GM04503 (cell line): ENCODE measurements at places on chromosomes 6 and 20.

DNA sequence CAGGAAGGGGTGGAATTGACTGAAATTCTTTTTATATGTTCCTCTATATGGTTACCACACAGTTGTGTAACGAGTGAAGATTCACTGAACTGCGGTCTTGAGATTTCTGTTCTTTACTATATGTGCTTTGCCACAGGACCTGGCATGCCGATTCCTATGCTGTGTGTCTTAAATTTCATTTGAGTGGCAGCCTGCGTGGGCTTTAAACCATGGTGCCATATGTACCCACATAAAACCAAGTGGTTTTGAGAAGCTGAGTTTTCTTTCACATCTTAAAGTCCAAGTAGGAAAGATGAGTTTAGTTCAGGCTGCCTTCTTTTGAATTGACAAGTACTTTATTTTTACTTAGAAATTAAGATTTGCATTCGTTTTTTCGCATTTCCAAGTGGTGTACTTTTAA is 101.1 kb downstream of the DOK5 start:
- no peak for DNase-seq

DNA sequence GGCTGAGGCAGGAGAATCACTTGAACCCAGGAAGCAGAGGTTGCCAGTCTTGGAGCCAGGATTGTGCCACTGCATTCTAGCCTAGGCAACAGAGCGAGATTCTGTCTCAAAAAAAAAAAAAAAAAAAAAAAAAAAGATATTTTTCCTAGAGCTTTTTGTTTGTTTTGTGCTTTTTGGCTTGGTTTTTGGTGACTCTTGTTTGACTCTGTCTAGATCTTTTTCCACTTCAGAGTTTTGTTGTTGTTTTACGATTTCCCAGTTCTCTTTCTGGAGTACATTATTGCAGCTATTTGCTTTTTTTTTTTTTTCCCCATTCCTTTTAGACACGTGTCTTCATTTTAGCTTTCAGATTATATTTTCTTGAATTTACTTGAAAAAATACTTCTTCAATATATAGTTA is 67.0 kb upstream of the AKAP12 start:
- DNase-seq, result no peak

GRCh38 chr6:53725791-53726575 is 60.4 kb upstream of the KLHL31 start:
- DNase-seq, result no peak

- no peak for DNase-seq
These were observed 575 bp downstream of the WTAP start for GRCh38 chr6:159727717-159728445.

GRCh38 chr6:134173366-134173725 is 120.9 kb upstream of the SLC2A12 start:
- DNase-seq, result no peak

DNA sequence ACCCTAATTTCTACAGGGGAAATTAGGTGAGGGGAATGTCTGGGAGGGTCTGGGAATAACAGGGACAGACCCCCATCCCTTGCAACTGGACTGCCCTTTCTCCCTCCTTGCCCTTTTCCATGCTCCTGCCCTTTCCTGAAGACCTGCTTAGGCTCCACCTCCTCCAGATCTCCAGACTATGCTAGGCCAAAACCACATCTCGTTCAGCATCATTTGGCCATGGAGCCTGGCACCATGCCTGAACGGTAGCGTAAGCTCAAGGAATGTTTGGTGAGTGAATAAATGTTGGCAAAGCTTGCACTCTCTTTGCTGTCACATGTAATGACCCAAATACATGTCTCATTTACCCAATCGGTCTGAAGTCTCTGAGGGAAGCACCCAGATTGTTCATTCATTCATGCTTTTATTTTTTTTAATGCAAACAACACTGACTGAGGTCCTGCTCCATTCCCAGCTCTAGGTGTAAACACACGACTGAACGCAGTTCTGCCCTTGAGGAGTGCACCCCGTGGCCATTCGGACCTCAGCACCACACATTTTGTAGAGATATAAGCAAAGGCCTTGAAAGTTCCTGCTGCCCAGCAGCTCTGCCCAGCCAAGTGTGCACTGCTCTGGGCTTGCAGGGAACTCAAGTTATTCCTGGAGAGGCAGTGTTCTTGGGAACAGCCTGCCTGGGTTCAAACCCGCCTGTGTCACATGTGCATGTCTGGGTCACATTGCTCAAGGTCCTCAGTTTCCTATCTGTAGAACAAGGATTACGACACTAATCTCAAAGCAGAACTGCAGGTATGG is 1.1 kb upstream of the GRM4 start:
- peak; percentile 18 for DNase-seq

DNA sequence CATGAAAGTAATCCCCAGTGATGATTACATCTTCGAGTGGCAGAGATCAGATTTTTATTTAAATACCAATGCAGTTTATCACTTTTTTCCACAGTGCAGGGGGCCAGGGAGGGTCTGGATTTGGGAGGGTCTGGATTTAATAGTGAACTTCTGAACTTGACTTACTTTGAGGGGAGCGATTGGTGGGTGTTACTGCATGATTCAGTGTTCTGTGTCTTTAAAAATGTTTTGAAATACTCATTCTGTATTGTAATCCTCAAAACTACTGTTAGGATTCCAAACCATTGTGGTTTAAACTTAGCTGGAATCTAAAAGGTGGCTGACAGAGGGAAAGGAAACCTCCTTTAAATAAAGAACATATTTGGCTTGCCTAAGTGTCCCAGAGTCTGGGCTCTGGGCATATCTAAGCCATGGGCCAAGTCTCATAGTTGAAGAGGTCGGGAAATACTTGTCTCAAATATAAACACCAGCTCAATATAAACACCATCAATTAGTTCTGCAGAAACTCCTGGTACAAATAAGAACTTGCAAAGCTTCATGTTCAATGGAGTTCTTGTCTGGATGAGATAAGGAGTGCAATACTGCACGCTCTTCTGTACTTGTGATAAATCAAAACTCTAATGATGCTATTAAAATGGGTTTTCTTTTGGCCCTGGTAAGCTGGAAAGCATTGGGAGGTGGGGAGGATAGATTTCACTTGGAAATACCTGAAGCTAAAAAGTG is 14.4 kb downstream of the JARID2 start:
- DNase-seq, result no peak

- no peak for DNase-seq
These were observed 196.0 kb downstream of the MYLK4 start for GRCh38 chr6:2554651-2555260.

- DNase-seq, result peak; percentile 37
These were observed 54.5 kb downstream of the TRMT11 start for GRCh38 chr6:126040826-126041225.

- DNase-seq, result no peak
These were observed 23.0 kb upstream of the TFAP2A start for GRCh38 chr6:10437891-10438290.

DNA sequence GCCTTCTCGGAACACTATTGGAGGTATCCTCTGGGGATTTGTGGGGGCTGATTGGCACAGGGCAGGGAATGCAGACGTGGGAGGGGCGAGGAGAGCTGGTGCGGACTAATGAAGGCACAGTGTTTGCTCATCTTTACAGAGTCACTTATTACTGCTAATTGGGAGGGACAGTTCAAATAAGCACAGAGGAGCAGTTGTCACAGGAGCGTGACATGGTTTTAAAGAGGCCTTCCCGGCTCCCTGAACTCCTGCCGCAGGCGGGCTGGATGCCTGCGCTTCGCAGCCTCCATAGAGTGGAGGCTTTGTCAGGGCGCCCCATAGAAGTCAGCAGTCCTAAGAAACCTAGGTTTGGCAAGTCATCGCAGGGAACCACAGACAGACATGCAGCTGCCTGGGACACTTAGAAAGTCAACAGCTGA is 149.6 kb downstream of the LINC00237 start:
- no peak for DNase-seq

- DNase-seq, result no peak
These were observed 84.9 kb downstream of the CDC5L start for GRCh38 chr6:44472250-44472945.
